ENCODE measurements at places on chromosomes 4 and X.

GRCh38 chr4:38075370-38076152 is 115.4 kb downstream of the PTTG2 start:
- DNase-seq = no peak

DNA sequence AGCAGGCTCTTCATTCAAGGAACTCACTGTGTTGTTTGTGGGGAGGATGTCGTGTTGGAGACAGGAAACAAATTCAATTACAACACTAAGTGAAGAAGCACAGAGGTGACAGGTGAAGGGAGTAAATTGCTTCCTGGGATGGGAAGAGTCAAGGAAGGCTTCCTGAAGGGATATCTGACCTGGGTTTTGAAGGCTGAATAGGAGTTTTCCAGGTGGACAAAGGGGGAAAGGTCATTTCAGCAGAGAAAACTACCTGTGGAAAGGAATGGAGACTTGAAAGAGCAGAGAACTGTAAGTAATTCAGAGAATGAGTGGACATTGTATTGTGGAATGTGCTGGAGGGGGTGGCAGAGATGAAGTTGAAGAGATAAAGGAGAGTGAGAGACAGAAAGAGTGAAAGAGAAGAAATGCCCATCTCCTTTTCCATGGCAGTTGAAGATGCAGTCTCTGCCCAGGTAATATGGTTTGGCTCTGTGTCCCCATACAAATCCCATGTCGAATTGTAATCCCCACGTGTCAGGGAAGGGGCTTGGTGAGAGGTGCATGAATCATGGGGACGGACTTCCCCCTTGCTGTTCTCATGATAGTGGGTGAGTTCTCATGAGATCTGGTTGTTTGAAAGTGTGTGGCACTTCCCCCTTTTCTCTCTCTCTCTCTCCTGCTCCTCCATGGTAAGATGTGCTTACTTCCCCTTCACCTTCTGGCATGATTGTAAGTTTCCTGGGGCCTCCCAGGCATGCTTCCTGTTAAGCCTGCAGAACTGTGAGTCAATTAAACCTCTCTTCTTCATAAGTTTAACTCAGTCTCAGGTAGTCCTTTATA is 205.7 kb upstream of the BCOR start:
- no peak for DNase-seq

GRCh38 chr4:113293674-113294073 is 244.2 kb downstream of the ANK2 start:
- no peak for DNase-seq

DNA sequence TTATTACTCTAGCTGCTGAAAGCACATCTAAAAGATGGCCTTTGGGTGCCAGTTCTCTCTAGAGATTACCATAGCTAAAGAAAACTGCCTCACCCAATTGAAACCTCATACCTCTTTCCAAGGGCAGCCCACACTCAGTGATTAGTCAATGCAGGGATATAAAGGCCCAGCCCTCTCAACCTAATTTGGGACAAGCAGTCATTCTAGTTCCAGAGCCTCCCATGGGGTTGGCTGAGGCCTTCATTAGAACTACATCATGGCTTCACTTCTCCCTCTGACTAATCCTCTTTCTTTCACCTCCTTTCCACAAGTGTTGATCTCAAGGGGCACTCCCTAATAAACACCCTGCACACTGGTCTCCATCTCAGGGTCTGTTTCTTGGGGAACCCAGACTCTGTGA is 38.5 kb upstream of the C1GALT1C1 start:
- no peak for DNase-seq

- DNase-seq = no peak
Measured at GRCh38 chrX:20271730-20272129, 5.0 kb upstream of the RPS6KA3 start.

- no peak for DNase-seq
Measured at GRCh38 chr4:139403462-139403861, 50.5 kb upstream of the RAB33B start.

DNA sequence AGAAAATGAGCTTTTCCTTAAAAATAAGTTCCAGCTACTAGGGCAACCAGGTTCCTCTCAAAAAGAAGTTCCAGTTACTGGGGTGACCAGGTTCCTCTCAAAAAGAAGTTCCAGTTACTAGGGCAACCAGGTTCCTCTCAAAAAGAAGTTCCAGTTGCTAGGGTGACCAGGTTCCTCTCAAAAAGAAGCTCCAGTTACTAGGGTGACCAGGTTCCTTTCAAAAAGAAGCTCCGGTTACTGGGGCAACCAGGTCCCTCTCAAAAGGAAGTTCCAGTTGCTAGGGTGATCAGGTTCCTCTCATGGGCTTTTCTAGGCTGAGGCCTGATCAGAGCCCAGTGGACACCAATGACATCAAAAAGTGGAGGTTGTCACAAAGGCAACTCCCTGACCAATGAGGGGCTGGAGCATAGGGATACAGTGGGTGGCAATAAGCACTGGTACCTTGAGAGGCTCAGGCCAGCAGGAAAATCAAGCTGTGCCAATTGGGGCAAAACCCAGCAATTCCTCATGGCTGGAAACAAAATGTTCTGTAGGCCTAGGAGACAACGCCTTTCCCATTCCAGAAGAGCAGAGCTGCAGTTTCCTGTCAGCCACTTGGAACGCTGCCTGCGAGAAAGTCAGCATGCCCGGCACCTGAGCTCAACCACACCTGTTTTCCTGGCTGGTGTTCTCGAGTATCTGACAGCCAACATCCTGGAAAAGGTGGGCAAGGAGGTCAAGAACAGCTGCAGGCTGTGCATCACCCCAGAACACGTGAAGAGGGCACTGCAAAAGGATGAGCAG is 12.3 kb upstream of the SYTL5 start:
- no peak for DNase-seq

DNA sequence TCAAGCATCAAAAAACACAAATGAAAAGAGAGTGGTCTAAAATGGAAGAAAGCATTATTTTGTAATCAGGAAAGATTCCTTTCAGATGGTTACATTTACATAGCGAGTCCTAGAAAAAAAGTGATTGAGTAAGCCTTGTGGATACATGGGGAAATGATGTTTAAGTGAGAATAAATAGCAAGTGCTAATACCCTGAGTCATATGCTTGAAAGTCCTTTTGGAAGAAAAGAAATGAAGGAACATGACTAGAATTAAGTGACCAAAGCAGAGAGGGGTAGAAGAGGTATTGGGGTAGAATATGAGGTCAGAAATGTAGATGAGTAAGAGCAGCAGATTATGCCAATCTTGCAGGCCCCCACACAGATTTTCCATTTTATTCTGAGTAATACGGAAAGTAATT is 814.8 kb upstream of the GRID2 start:
- DNase-seq = no peak

DNA sequence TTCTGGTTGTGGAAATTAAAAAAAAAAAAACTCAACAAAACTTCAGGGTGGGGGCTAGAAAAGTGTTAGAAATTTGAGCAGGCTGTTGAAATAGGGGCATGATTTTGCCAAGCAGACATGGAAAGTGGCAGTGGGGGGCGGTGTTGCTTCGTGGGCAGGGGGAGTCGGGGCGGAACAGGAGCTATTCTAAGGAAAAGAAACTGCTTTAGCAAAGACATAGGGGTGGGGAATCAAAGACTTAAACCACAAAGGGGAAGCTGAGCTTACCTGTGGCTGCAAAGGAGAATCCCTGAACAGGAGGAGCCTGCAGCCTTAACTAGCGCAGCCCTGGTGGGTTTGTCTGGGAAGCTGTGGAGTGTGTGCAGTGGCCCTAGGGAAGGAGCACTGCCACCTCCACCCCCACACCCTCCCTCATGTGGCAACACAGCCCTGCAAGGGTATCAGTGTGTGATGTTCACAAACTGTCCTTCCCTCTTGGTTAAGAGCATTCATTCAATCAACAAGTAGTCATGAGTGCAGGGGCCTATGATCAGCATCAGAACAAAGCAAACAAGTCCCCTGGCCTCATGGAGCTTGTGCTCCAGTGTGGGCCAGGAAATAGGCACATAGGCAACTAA is 20.5 kb downstream of the SEL1L3 start:
- DNase-seq = no peak

GRCh38 chr4:20992002-20992401 is 291.7 kb downstream of the PACRGL start:
- DNase-seq = no peak

DNA sequence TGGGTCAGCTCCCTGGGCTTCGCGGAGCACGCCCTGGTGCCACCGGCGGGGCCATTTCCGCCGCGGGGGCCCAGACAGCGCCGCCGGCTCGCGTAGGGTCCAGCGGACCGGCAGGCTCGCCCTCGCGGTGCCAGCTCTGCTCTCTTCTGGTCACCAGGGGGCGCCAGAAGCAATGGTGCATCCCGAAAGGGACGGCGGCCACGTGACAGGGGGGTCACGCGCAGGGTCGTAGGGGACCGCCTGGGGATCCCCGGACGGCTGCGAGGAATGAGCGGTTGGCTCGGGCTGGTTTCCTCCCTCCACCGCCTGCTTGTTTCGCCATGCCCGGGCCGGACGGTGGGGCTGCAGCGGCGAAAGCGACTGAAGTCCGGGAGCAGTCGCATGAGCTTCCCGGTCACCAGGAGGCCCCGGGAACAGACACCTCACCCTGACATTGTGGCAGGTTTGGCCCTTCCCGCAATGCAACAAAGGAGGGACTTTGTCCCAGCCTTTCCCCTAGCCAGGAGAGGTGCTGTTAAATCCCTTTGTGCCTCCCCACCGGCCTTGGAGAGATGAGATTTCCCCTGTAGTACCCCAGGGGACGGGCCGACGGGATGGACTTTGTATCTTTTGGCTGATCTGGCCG is 15.8 kb downstream of the ZCCHC12 start:
- DNase-seq = peak; percentile 28

- DNase-seq = no peak
Measured at GRCh38 chr4:6658209-6658595, 17.7 kb downstream of the MRFAP1 start.

DNA sequence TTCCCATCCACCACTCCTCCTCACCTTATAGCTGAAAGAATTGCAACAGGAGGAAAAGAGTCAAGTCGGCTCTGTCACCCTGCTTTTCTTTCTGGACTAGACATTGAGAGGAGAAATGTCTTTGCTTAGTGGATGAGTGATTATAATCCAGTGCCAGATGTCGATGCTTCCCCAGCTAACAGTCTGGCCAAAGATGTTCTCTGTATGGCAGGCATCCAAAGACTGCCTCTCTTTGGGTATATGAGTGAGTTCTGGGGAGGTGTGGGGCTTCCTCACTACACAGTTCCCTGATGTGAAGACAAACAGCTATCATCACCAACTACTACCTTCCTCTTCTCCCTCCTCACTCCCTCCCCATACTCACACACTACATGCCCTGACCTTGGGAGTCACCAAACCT is 90.9 kb downstream of the COMMD8 start:
- no peak for DNase-seq

- DNase-seq = no peak
Measured at GRCh38 chr4:144902614-144903013, 195.4 kb downstream of the ANAPC10 start.

- DNase-seq = no peak
Measured at GRCh38 chr4:89876548-89876947, 18.1 kb upstream of the MMRN1 start.

DNA sequence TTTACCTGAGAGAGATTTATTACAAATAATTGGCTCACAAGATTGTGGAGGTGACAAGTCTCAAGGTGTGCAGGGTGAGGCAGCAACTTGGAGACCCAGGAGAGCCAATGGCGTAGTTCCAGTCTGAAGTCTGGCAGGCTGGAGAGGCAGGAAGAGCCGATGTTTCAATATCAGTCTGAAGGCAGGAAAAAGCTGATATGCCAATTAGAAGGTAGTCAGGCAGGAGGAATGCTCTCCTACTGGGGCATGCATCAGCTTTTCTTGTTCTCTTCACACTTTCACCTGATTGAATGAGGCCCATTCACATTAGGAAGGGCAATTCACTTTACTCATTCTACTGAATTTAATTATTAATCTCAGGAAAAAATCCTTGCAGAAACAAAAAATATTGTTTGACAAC is 1351.7 kb upstream of the ADGRL3 start:
- DNase-seq = no peak

DNA sequence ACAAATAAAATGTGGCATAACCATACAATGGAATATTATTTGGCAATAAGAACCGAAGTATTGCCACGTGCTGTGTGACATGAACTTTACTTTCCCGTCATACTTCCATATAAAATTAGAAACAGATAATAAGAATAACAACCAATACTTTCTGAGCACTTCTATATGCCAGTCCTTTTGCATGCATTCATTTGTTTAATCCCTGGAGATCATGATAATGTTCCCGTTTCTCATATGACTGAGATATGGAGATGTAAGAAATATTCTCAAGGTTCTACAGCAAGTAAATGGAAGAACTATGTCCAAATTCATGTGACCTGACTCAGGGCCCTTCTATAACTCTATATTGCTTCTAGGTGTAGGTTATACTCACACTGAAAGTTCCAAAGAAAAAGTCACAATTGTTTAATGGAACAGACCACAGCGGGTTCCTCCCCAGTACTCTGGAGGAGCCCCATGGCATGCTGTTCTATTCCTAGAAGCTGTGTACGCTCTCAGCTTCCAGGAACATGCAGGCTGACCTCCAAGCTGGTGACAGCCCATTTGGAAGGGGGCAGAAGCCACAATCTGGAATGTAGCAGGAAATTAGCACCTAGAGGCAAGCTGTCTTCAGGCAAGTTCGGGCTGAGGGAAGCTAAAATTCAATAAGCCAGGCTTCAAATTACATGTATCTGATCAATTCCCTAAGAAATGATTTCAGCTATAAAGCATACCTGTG is 31.5 kb downstream of the QDPR start:
- no peak for DNase-seq

- DNase-seq = no peak
Measured at GRCh38 chrX:22968494-22968893, 31.3 kb upstream of the DDX53 start.

GRCh38 chr4:33886356-33886755 is 2358.0 kb downstream of the ARAP2 start:
- DNase-seq = no peak

- no peak for DNase-seq
Measured at GRCh38 chr4:106502106-106502699, 133.6 kb upstream of the GIMD1 start.

- DNase-seq = no peak
Measured at GRCh38 chr4:81422595-81422994, 49.1 kb downstream of the RASGEF1B start.

DNA sequence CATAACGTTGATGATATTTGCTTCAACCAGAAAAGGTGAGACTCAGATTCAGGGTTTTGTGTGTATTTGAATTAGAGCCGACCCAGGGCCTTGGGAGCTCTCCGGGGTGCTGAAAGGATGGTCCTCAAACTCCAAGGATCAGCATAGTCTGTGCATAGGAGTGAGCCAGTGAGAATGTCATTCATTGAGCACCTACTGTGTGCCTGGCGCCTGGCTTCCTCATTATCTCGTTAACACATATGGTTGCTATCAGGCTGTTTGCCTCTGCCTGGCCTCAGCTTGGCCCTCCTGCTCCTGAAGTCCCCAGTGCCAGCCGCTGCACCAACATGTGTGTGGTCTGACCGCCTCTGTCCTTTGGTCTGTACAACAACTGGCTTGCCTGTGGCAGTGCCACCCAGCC is 25.1 kb upstream of the JAKMIP1 start:
- DNase-seq = no peak

DNA sequence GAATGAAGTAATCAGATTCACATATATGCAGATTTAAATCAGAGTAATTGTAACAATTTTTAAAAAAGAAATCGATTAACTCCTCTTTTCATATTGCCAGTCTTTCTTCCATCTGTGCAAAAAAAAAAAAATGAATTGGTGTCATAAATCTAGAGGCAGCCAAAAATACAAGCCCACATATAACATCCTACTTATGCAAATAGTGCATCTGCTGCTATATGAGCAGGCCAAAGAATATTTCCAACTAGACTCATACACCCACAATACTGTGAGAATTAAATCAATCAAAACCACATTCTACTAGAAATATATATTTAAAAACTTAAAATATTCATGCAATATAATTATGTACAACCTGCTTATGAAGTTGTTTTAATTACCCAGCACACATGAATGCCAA is 298.1 kb upstream of the TRAM1L1 start:
- no peak for DNase-seq

Data from T-helper 1 cell (primary cell).